ENCODE measurements at places on chromosomes 7 and 10.
A peak's percentile ranks its signal among the peaks of the same experiment; 100 is the strongest.

DNA sequence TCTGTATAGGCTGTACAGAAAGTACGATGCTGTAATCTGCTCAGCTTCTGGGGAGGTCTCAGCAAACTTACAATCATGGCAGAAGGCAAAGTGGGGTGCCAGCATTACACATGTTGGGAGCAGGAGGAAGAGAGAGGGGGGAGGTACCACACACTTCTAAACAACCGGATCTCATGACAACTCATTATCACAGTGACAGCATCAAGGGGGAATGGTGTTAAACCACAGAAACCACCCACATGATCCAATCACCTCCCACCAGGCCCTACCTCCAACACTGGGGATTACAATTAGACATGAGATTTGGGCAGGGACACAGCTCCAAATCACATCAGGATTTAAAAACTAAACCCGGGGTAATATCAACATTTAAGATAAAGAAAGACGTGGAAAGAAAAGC lies 468.8 kb upstream of the AUTS2 start:
- no peak for DNase-seq

- no peak for DNase-seq
Observed at GRCh38 chr7:1361756-1362125, 97.5 kb downstream of the MICALL2 start.

DNA sequence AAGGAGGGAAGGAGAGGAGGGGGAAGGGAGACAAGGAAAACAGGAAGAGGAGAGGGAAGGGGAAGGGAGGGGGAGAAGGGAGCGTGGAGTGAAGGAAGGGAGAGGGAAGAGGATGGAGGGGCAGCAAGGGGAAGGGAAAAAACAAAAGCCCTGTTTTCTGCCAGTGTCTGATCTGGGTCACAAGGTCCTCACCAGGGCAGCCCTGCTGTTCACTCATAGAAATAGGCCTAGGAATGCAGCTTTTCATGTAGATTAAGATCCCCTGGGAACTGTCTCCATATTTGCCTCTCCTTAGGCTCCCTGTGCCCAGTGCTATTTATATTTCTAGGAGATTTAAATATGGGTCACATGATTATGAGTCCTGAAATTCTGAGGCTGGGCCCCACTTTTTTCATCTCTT lies 790.7 kb downstream of the TNS3 start:
- no peak for DNase-seq

DNA sequence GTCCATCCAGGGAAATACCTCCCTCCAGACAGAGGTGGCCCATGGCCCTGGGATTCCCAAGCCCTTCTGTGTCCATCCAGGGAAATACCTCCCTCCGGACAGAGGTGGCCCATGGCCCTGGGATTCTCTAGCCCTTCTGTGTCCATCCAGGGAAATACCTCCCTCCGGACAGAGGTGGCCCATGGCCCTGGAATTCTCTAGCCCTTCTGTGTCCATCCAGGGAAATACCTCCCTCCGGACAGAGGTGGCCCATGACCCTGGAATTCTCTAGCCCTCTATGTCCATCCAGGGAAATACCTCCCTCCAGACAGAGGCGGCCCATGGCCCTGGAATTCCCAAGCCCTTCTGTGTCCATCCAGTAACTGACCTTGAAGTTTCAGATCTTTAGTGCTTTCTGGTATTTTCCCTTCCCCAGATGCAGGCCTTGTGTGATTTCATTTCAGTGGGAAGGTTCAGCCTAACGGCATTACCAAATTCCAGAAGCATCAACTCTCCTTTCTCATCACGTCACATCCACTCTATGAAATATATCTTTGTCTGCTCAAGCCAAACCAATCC lies 28.8 kb upstream of the DIP2C start:
- DNase-seq = no peak

GRCh38 chr10:63707254-63707910 lies 186.2 kb downstream of the REEP3 start:
- DNase-seq = no peak

DNA sequence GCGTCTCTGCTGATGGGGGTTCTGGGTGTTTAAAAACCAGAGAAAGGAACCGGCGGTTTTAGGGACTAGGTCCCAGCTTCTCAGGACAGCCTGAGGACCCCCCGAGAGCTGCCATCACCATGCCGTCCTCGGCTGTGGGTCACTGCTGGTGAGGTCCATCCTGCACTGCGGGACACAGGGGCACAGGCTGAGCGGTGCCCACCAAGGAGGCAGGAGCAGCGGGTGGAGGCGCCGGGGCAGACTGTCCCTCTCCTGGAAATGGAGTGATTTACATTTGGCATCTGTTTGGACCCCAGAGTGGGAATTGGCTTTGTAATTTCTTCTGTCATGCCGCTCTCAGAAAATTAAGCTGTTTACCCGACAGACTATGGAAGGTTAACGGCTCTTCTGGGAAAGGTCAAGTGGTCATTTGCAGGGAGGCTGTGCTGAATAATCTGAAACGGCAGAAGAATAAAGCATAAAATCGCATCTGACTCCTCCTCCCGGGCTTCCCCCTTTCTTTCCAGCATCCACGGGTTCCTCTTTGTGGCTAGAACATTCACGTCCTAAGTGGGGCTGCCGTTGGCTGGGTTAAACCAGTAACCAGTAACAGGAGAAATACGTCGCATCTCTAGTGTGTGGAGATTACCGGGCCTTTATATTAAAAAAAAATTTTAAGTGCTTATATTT lies 31.7 kb downstream of the LHPP start:
- peak; percentile 2 for DNase-seq

- DNase-seq = no peak
Observed at GRCh38 chr7:22153432-22154142, 203.4 kb downstream of the RAPGEF5 start.

- no peak for DNase-seq
Observed at GRCh38 chr10:123480845-123481244, 185.3 kb upstream of the GPR26 start.

DNA sequence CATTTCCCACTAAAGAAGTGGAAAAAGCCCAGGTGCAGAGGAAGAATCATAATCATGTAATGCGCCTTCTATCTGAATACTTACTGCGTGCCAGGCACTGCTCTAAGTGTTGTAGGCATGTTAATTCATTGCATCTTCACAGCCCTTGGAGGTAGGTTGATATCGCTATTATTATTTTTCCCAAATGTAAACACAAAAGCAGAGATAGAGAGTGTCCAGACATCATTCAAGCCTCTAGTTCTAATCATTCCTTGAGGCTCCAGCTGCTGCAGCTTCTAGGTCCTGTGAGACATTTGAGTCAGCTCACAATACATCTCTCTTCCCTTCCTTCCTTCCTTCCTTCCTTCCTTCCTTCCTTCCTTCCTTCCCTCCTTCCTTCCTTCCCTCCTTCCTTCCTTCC lies 25.0 kb downstream of the GALNTL5 start:
- no peak for DNase-seq

- no peak for DNase-seq
Observed at GRCh38 chr10:33621101-33621500, 286.6 kb upstream of the NRP1 start.

- DNase-seq = no peak
Observed at GRCh38 chr7:149883452-149883861, 9.7 kb downstream of the ATP6V0E2 start.

- no peak for DNase-seq
Observed at GRCh38 chr7:26091933-26092332, 60.1 kb upstream of the NFE2L3 start.

GRCh38 chr10:73247509-73248258 lies 629 bp upstream of the DNAJC9 start:
- no peak for DNase-seq

DNA sequence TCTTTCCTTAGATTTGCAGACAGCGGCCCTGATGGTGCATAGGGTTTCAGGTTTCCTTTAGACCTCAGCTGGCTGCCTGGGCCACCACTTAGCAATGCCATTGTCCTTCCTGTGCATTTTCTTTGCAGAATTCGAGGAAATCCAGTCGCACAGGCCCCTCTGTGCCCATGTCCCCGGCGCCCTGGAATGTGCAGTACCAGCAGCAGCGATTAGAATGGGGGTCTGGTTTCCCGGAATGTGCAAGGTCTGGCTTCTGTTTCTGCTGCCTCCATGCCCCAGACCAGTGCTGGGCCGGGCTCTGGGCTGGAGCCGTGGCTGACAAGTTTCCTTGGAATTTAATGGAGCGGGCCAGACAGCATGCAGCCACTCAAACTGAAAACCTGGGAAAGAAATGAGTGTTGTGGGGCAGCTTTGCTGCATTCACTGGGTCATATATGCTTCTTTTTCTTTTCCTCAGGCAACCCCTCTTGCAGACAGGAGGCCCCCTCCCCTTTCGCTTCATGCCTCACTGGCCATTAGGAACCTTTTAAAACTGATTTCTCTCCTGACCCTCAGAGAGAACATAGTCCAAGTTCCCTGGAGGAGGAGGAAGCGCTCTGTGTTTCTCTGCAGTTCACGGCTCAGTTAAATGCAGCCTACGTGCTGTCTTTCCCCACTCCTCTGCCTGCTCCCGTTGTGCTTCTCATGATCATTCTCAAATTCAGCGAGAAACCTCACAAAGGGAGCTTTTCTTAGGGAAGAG lies 14.4 kb downstream of the HTRA1 start:
- DNase-seq = no peak

- no peak for DNase-seq
Observed at GRCh38 chr7:128872394-128872824, 9.8 kb downstream of the ATP6V1F start.

GRCh38 chr7:128933180-128933891 lies 4.4 kb upstream of the IRF5 start:
- DNase-seq = no peak

DNA sequence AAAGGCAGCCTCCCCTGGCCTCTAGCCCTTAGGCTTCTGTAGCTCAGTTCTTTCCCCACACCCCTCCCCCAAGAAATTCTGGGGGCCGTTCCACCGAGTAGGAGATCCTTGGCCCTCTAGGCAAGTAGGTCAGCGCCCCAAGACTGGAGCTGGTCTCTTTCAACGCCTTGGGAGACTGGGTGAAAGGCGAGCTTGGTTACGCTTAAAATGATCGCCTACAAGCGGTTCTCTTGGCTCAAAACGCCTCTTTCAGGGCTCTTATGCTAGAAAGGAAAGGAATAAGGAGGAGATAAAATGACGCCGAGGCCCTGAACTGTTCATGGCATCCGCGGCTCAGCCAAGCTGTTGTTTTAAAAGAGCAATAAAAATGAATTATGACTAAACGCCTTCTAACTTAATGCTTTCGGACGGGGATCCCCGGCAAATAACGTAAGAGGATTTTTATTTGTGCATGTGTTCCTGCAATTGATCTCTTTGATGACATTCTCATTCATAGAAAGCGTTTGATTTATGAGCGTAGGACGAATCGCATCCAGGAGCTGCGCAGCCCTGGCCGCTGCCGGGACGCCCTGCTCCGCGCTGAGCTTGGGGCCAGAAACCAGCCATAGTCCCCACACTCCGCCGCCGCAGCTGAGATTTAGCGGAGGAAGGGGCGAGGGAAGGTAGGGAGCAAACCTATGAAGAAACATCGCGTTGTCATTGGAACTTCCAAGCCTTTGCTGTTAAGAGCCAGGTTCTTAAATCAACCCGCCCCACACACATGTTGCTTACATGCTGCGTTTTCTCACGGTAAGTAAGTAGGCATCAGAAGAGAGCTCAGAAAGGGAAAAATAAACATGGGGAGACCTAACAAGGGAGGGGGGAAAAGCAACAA lies 3.0 kb upstream of the HOXA1 start:
- DNase-seq = peak; percentile 77

DNA sequence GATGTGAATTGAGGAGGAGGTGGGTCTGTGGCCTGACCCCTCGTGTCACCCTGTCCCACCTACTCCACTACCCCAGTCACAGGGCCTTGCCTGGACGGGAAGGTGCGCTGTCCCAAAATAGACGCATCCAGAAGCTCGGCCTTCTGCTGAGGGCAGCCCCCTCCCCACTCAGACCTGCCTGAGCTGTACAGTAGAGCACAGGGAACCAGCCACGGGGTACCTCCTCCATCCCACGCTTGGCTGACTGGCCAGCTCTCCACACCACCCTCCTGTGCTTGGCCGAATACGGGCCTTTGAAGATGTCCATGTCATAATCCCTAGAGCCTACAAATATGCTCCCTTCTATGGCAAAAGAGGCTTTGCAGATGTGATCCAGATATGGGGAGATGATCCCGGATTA lies 88.3 kb downstream of the CHST15 start:
- DNase-seq = no peak

DNA sequence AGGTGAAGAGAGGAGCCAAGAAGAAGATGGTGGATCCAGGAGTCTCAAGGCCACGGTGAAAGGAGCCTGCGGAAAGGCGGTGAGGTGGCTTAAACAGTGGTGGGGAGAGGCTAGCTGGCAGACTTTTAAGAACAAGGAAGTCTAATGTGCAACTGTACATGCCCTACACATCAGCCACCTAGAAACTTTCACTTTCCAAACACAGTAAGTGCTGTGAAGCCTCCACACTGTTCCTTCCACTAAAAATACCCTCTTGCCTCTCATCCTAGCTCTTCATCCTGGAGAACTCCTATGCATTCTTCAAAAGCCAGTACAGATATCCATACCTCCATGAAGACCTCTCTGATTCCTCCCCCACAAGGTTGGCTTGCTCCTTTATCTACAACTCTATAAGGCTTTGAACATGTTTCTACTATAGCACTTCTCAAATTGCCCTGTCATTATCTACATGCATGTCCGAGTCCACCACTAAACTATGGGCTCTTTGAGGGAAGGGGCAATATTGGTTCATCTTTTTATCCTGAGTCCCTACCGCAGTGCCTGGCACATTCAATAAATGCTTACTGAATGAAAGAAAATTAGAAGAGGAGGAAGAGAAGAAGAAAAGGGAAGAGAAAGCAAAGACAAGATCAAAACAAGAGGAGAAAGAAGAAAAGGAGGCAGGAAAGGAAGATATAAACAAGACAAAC lies 54.2 kb downstream of the DNAJC12 start:
- DNase-seq = no peak

DNA sequence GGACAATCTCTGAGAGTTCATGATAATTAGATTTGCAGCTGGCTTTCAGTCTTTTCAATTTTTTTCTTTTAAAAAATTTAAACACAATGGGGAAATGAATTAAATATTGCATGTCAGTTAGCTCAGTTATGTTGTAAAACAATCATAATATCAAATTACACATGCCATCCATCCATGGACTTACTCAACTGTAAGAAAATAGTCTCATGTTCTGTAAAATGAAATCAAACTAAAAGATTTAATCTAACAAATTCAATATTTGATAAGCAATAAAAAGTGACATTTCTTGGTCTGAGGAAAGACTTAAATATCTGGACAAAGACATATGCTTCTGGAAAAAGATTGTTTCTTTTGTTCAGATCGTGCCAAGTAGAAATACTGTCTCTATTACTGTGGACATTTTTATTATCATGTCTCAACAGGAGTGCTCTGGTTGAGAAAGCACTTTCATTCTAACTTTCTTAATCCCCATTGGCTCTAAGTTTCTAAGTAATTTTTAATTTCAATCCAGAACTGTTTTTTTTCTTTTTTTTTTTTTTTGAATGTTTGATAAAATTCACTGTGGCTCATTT lies 179.2 kb upstream of the FAM3C start:
- DNase-seq = no peak
